ENCODE measurements at places on chromosomes 5 and 9.

DNA sequence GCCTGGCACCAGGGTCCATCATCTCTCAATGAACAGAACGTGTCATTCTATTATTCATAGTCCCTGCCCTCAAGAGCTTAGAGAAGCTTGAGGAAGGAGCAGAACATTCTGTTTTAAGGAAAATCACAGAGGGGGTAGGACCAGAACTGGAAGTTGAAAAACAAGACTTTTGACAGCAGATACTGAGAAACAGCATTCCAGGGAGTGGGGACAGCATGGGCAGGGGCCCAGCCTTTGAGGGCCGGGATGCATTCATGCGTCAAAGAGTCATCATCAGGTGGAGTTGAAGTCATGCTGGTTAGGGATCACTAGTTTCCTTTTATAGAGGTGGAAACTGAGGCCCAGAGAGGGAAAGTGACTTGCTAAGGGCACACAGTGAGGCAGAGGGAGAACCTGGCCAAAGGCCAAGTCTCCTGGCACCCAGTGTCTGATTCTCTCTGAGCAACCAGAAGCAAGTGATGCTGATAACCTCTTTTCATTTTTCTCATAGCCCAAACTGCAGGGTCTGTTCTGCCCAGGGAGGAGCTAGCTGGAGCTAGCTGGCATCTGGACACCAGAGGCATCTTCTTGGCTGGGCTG is 41.5 kb upstream of the STXBP1 start:
- no peak for DNase-seq

GRCh38 chr5:144403058-144403457 is 232.4 kb downstream of the KCTD16 start:
- DNase-seq, result no peak

DNA sequence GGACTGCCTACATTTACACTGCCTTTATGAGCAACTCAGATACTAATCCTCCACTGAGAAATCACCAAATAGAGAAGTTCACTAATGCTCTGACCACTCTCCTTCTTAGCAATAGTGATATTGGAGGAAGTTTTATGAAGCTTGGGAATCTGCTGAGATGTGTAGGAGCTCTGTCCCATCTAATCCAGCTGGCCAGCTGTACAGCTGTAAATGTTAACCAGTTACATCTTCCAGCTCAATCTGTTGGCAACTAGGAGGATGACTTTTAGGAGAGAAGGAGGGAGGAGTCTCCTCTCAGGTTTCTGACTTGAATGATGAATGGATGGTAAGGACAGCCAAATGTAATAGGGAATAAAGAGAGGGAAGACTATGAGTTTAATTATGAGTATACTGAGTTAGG is 36.3 kb upstream of the LRRC19 start:
- DNase-seq, result no peak

GRCh38 chr5:106691701-106692100 is 979.0 kb downstream of the EFNA5 start:
- DNase-seq, result no peak

- DNase-seq, result no peak
Measured at GRCh38 chr5:111685969-111686368, 71.0 kb downstream of the NREP start.

DNA sequence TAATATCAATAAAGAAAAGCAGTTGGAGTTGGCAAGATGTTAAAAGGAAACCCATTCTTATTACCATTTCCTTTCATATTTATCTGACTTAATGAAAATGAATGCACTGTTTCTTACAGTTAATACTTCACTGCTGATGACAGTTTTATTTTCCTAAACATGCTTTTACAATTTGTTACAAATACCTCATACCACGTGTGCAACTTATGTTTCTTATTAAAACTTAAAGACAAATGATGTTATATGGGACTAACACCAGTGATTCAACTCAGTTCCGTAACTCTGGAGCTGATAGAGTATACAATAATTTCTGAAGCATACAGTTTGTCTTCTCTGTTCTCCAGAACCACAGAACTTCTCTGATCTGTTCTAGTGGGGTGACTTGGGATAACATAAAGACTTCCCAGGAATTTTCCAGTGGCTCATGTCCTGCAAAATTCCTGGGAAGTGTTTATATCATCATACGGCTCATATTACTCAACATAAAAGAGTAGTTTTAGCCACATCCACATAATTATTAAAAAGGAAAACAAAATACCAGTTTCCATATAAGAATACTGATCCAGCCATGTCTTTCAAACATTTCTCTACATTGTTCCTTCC is 1259.0 kb upstream of the C9orf72 start:
- DNase-seq, result no peak

DNA sequence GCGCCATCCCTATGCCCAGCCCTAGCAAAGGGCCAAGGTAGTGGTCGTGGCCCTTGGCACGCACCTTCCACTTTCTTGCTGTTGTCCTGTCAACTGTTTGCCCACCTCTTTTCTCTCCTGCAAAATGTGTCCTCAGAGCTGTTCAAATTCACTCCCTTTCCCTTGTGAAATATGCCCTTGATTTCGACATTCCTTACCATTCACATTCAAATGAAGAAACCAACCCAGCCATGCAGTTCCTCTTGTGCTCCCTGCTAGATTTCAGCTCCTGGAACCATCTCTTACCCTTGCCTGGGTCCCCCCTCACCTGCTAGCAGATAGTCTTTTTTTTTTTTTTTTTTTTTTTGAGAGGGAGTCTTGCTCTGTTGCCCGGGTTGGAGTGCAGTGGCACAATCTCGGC is 19.6 kb upstream of the HRH2 start:
- no peak for DNase-seq

- DNase-seq, result no peak
Measured at GRCh38 chr5:55333017-55333416, 25.2 kb downstream of the MTREX start.

GRCh38 chr5:23136958-23137357 is 283.8 kb upstream of the CDH12 start:
- no peak for DNase-seq

GRCh38 chr9:34993502-34994259 is 4.1 kb downstream of the DNAJB5 start:
- DNase-seq, result no peak

DNA sequence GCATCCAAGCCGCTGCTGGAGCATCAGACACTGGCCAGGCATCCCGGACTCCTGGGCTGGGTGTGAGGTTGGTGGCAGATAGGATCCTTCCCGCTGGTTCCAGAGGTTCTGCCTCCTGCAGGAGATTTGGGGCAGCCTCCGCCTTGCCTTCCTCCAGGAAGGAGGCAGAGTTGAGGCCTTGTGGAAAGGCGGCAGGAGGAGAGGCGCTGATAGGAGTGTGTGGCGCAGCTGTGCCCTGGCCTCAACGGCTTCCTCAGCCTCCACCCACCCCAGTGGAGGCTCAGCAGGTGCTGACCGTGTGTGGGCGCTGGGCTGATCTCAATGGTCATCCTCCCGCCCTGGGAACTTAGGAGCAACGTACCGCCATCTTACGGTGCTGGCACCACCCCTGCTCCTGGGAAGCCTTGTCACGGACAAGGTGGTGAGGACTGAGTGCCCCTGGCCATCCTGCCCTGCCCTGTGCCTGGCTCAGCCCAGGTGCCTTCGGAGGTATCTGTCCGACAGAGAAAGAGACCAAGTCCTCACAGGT is 10.2 kb downstream of the NCS1 start:
- DNase-seq, result no peak

DNA sequence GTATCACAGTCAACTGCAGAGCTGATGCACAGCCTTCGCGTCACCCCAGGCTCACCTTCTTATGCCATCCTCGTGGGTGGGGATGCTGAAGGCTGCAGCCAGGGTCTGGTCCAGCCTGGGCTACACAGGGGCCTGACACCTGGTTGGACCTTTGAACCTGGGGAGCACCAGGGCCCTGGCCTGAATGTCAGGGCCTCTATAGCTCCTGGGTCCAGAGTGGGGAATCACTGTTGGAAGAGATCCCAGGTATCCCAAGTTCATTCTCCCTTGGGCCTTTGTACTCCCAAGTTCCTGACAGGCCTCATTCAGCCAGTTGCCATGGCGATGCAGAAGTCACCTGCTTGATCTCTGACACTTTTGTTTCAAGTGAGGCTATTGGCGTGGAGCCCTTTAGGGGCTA is 43.8 kb downstream of the ZNF618 start:
- DNase-seq, result no peak

- no peak for DNase-seq
Measured at GRCh38 chr9:22084336-22085035, 75.4 kb upstream of the CDKN2B start.

GRCh38 chr5:102737805-102738469 is 17.2 kb upstream of the PAM start:
- DNase-seq, result no peak

DNA sequence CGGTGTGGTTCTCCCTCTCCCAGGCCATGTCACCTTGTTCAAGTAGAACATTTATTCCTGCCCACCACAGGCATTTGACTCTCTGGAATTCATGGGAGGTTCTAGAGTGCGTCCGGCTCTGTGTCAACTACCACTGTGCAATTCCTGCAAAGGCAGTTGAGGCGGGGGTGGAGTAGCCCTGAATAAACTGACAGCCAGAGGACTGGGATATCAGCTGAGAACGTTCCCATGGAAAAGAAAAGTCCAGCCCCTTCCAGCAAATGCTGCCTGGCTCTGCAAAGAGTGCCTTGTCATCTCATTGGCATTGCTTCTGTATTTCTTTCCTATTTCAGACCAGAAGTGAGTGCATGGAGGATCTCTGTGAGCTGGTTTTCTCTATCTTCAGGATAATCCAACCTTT is 18.9 kb upstream of the MEGF9 start:
- DNase-seq, result no peak

- no peak for DNase-seq
Measured at GRCh38 chr9:78189461-78189860, 46.4 kb upstream of the CEP78 start.

- DNase-seq, result no peak
Measured at GRCh38 chr5:89128906-89129625, 246.1 kb upstream of the MEF2C start.

- DNase-seq, result no peak
Measured at GRCh38 chr9:89519366-89519805, 21.5 kb upstream of the SEMA4D start.

DNA sequence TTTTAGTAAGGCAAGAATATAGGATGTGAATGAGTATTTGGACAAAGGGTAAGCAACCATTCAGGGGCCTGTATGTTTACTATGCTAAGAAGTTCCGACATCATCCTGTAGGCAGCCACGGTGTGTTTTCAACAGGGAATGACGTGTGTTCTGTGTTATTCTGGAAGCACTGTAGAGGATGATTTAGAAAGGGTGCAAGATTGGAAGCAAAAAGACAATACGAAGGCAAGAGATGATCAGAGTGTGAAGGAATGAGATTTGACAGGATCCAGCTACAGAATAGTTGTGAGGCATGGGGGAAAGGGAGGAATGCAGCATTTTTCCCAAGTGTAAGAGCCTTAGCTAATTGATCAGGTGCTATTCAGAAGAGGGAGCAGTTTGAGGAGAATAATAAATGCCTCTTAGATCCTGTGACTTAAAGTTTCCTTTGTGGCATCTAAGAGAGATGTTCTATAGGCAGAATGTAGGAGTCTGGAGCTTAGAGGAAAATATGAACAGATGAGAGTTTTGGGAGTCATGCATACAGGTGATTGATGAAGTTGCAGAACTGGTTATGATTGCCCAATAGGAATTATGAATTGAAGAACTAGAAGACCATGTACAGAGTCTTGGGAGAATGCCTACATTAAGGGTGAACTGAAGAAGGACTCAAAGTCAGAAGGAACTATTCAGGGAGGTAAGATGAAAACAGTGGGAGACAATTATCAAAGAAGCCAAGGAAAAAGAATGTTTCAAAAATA is 2.5 kb downstream of the SMC5 start:
- DNase-seq, result no peak

DNA sequence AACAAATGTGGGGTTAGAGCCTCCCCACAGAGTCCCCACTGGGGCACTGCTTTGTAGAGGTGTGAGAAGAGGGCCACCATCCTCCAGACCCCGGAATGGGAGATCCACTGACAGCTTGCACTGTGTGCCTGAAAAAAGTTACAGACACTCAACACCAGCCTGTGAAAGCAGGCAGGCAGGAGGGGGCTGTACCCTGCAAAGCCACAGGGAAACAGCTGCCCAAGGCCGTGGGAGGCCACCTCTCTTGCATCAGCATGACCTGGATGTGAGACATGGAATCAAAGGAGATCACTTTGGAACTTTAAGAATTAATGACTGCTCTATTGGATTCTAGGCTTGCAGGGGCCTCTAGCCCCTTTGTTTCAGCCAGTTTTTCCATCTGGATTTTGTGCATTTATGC is 782.3 kb downstream of the BRINP1 start:
- no peak for DNase-seq

DNA sequence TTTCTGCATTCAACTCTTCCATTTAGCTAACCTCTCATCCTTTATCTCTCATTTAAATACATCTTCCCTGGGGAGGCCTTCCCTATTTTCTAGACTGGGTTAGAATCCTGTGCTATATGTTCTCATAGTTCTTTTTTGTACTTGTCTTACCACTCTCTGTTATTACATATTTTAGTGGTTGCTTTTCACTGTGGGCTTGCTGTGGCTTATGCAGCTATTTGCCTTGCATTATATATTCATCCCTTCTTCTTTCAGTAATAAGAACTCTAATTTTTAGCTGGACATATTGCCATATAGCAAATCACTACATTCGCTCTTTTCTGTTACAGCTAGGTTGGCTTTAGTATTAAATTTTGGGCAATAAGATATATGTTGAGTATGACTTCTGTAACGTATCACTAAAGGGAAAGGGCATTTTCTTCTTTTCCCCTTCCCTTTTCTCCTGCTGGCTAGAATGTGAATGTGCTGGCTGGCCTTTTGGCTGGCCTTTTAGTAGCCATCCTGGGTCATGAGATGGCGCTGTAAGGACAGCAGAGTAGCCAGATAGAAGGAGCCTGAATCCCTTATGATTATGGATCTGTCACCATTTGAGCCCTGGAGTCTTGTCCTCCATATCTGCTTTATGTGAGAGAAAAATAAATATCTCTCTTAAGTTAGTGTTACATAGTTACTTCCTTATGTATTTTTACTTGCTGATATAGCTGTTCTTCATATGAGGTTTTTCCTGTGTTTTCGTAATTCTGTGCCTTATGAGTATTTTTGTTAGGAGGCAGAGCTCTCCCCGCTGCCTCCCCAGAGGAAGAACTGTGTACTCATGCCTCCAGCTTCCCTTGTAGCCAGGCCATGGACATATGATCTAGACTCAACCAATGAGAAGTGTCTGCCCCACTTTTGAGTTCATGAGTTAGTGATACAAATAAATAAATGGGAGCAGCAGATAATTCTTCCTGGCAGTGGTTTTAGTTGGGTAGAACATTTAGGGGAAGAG is 65.8 kb downstream of the NDUFAF2 start:
- DNase-seq, result no peak

DNA sequence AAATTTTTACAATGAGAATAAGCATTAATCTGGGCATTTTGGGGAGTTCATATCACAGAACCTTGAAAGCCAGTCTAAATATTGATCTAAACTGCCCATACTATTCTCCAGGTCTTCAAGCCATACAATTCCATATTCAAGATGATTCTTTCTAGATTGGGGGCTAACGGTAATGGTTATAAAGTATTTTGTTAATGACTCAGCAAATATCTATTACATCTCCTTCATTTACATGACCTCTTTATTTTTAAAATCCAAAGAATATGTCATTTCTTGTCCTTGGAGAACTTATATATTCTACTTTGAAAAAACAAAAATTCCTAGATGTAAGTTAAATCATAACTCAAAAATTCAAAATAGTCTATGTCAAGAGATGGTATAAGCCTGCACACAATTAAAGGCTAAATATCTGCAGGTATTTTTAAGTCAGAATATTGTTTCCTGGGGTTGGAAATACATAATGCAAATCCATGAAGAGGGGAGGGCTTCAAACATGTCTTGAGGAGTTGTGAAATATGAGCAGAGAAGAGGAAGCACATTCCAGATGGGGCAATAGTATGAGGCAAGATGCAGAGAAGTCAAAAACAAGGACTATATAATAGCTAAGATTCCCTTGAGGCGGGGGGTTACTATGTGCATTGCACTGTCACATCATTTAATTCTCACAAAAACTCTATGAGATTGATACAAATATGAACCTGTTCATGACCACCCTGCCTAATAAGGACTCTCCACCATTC is 526.4 kb downstream of the NR2F1-AS1 start:
- no peak for DNase-seq

All from stimulated activated CD8-positive, alpha-beta memory T cell treated with anti-CD3 and anti-CD28 coated beads, Interleukin-15, amount 100 ng/mL, for 24 hours (primary cell).